Natural killer cell treated with Interleukin-12 subunit alpha and Interleukin-12 subunit beta and Interleukin-15 and Interleukin-18, amount 100 ng/mL, for 72 hours (primary cell): ENCODE measurements at places on chromosomes 6 and 20. TPM values are rescaled to one million over a fixed set of nuclear protein-coding genes. Genes with fewer than 3 reads are reported as not detected.

GRCh38 chr6:28929887-28930620 lies 6.3 kb upstream of the TRIM27 start:
- H3K27ac ChIP-seq = no peak overlapping the region
- H3K36me3 ChIP-seq = no peaks in the 10 kb centered on the region
- H3K4me1 ChIP-seq = no peaks in the 10 kb centered on the region
- DNase-seq = no peak
- H3K27me3 ChIP-seq = peaks cover 16% of the 10 kb centered on the region
- no peak overlapping the region for H3K4me3 ChIP-seq

DNA sequence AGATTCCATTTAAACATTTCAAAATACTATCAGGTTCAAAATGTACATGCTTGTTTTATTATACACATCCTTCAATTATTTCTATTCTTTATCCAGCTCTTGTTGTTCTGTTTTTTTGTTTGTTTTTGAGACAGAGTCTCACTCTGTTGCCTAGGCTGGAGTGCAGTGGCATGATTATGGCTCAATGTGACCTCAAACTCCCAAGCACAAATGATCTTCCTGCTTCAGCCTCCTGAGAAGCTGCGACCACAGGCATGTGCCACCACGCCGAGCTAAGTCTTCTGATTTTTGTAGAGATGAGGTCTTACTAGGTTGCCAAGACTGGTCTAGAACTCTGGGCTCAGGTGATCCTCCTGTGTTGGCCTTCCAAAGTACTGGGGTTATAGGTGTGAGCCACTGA lies 44.1 kb upstream of the SMIM29 start:
- H3K27ac ChIP-seq = no peak overlapping the region
- no peak for DNase-seq
- H3K4me3 ChIP-seq = no peak overlapping the region
- H3K27me3 ChIP-seq = no peaks in the 10 kb centered on the region

GRCh38 chr6:34143884-34144580 lies 1.9 kb downstream of the GRM4 start:
- DNase-seq = peak; percentile 34
- H3K4me1 ChIP-seq = no peaks in the 10 kb centered on the region
- no peak overlapping the region for H3K4me3 ChIP-seq
- H3K27me3 ChIP-seq = peaks cover 49% of the 10 kb centered on the region
- no peak overlapping the region for H3K27ac ChIP-seq

- DNase-seq = no peak
- no peak overlapping the region for H3K27ac ChIP-seq
- H3K4me3 ChIP-seq = no peak overlapping the region
- no peaks in the 10 kb centered on the region for H3K4me1 ChIP-seq
These were observed 59.9 kb downstream of the MACROD2 start for GRCh38 chr20:14055127-14055742.

Gene SLC22A1
- total RNA-seq = 11.0 TPM

Gene PRSS35
- not detected for total RNA-seq

GRCh38 chr6:147227770-147228320 lies 23.6 kb downstream of the STXBP5 start:
- no peak overlapping the region for H3K4me3 ChIP-seq
- H3K27me3 ChIP-seq = no peaks in the 10 kb centered on the region
- H3K36me3 ChIP-seq = peaks cover 15% of the 10 kb centered on the region
- peaks cover 26% of the 10 kb centered on the region for H3K4me1 ChIP-seq

Gene GSTA3
- total RNA-seq = not detected

DNA sequence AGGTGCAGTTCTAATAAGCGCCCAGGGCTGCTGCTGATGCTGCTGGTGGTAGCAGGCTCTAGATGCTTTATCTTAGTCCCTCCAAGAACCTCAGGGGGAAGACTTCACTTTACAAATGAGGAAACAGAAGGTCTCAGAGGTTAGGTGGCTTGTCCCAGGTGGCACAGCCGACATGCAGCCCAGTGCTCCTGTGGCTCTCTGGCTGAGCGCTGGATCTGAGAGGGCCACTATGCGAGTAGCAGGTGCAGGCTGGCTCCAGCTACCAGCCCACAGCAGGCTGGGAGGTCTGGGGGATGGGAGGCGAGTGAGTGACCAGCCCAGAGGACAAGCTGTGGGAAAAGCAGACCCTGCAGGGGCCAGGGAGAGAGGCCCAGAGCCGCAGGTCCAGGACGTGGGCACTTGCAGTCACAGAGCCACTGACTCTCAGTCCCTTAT lies 90.9 kb downstream of the PRND start:
- peak overlapping the region; percentile 94 for H3K4me3 ChIP-seq
- no peaks in the 10 kb centered on the region for H3K36me3 ChIP-seq
- peaks cover 47% of the 10 kb centered on the region for H3K4me1 ChIP-seq
- H3K27ac ChIP-seq = peak overlapping the region; percentile 100
- DNase-seq = no peak

DNA sequence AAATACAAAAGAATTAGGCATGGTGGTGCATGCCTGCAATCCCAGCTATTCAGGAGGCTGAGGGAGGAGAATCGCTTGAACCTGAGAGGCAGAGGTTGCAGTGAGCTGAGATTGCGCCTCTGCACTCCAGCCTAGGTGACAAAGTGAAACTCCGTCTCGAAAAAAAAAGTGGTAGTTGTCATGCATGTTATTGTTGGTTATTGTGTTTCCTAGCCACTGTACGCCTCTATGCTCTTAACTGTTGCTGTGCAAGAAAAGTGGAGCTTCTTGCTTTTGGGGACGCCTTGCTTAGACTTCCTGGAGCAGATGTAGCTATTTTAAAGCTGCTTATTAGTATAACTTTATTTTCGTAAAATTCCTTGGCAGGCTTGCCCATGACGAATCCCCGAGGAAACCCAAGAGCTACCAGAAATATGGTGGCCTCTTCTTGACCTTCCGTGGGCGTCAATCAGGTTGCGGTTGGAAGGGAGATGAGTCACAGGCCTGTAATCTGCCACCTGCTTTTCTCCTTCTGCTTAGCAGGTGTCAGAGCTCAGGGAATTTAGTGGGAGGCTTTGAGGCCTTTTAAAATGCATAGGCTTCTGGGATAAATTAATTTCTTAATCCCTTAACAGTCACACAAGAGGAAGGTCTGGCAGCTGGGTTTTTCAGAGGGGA lies 17.3 kb downstream of the GABRR2 start:
- H3K4me1 ChIP-seq = peaks cover 15% of the 10 kb centered on the region
- H3K4me3 ChIP-seq = no peak overlapping the region
- H3K27me3 ChIP-seq = no peaks in the 10 kb centered on the region
- H3K36me3 ChIP-seq = no peaks in the 10 kb centered on the region
- no peak for DNase-seq
- no peak overlapping the region for H3K27ac ChIP-seq

DNA sequence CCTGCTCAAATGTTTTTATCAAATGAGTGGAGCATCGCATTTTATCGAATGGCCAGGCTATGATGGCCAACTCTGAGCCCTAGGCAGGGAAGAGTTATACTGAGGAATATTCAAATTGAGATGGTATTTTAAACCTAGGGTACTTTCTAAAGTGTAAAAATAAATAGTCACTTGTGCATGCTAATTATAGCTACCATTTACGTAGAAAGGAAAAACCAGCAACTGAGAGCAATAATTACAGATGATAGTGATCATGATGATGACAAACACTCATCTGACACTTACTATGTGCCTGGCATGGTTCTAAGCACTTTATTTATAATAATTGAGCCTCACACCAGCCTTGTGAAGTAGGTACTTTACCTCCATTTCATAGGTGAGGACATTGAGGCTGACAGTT lies 455.7 kb downstream of the CD83 start:
- DNase-seq = no peak
- H3K4me3 ChIP-seq = no peak overlapping the region
- H3K27ac ChIP-seq = no peak overlapping the region
- H3K36me3 ChIP-seq = no peaks in the 10 kb centered on the region
- peaks cover 6% of the 10 kb centered on the region for H3K27me3 ChIP-seq
- no peaks in the 10 kb centered on the region for H3K4me1 ChIP-seq

Gene RAD21L1
- total RNA-seq = not detected

Gene SCRT2
- not detected for total RNA-seq

GRCh38 chr6:116572162-116572561 lies 858 bp downstream of the RWDD1 start:
- H3K27me3 ChIP-seq = no peaks in the 10 kb centered on the region
- peaks cover 13% of the 10 kb centered on the region for H3K36me3 ChIP-seq
- H3K4me1 ChIP-seq = peaks cover 33% of the 10 kb centered on the region
- H3K27ac ChIP-seq = peak overlapping the region; percentile 97
- DNase-seq = no peak

- no peak overlapping the region for H3K4me3 ChIP-seq
- H3K4me1 ChIP-seq = no peaks in the 10 kb centered on the region
- H3K36me3 ChIP-seq = no peaks in the 10 kb centered on the region
- no peak for DNase-seq
These were observed 592.1 kb upstream of the NRSN1 start for GRCh38 chr6:23533944-23534343.

GRCh38 chr6:78526432-78526831 lies 340.9 kb upstream of the IRAK1BP1 start:
- no peaks in the 10 kb centered on the region for H3K4me1 ChIP-seq
- no peaks in the 10 kb centered on the region for H3K36me3 ChIP-seq
- H3K4me3 ChIP-seq = no peak overlapping the region
- H3K27ac ChIP-seq = no peak overlapping the region

Gene DBNDD2
- total RNA-seq = 6.4 TPM

DNA sequence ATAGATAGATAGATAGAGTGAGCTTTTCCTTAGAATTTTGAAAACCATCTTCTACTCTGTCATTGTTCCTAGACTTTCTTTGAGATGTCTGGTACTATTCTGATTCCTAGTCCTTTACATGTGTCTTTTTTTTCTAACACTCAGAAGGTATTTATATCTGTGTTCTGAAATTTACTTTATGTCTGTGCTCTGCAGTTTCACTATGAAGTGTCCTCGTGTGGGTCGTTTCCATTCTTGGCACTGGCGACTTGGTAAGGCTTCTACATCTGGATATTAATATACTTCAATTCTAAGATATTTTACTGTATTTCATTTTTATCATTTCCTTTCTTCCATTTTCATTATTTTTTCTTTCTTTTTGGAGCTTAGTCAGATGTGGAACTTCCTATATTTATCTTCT lies 87.0 kb downstream of the FHL5 start:
- no peak overlapping the region for H3K27ac ChIP-seq
- no peaks in the 10 kb centered on the region for H3K36me3 ChIP-seq
- peaks cover 4% of the 10 kb centered on the region for H3K27me3 ChIP-seq
- H3K4me1 ChIP-seq = no peaks in the 10 kb centered on the region
- H3K4me3 ChIP-seq = no peak overlapping the region

GRCh38 chr20:22680031-22680740 lies 95.8 kb upstream of the FOXA2 start:
- no peak for DNase-seq
- no peaks in the 10 kb centered on the region for H3K36me3 ChIP-seq
- peaks cover 4% of the 10 kb centered on the region for H3K4me1 ChIP-seq

Gene EMILIN3
- not detected for total RNA-seq

DNA sequence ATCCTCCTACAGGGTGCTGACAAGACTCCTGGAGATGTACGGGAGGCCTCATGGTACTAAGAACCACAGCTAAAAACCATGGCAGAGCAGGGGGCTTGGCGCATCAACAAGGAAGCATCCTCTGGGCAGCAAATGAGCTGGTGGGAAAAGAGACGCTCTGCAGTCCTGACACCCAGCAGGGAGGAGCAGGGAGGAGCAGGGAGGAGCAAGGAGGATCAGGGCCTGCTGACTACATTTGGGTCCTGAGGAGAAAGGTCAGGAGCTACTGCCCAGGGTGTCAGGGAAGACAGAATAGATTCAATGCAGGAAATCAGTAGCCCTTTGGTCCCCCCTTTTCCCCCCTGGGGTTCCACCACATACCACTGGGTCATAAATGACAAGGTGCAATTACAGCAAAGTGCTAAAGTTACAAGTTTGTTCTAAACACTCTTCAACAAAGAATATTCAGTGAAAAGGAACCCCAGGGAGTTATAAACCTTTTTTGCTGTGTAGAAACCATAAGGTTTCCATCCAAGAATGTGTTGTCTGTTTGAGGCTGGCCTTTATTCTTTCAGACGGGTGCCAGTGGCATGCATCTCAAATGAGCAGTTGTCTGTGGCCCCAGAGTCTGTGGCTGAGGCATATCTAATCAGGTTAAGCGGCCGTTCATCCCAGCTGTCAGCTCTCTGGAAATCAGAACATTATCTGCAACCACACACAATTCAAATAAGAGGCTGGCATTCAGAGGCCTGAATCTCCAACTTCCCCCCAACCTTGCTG lies 325.0 kb downstream of the CDC5L start:
- H3K27me3 ChIP-seq = peaks cover under 1% of the 10 kb centered on the region
- DNase-seq = no peak
- no peak overlapping the region for H3K27ac ChIP-seq
- no peak overlapping the region for H3K4me3 ChIP-seq
- H3K36me3 ChIP-seq = peaks cover 6% of the 10 kb centered on the region

- H3K27ac ChIP-seq = no peak overlapping the region
- no peaks in the 10 kb centered on the region for H3K4me1 ChIP-seq
- no peak for DNase-seq
These were observed 101.4 kb upstream of the PDE7B start for GRCh38 chr6:135750081-135750480.

GRCh38 chr20:62080249-62080990 lies 14.7 kb upstream of the TAF4 start:
- H3K4me3 ChIP-seq = no peak overlapping the region
- H3K36me3 ChIP-seq = peaks cover 4% of the 10 kb centered on the region
- H3K27me3 ChIP-seq = peaks cover 13% of the 10 kb centered on the region
- H3K27ac ChIP-seq = no peak overlapping the region

DNA sequence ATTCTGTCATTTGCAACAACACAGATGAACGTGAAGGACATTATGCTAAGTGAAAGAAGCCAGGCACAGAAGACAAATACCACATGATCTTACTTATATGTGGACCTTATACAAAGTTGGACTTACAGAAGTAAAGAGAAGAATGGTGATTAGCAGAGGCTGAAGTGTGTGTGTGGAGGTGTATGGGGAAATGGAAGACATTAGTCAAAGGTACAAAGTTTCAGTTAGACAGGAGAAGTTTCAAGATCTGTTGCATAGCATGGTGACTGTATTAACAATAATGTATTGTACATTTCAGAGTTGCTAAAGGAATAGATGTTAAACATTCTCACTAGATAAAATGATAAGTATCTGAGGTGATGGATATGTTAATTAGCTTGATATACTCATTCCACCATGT lies 348.3 kb upstream of the PRND start:
- no peak overlapping the region for H3K27ac ChIP-seq
- no peaks in the 10 kb centered on the region for H3K36me3 ChIP-seq
- no peak overlapping the region for H3K4me3 ChIP-seq

GRCh38 chr6:116060572-116061283 lies at the start of gene FRK:
Gene FRK, minus strand, starts transcription at chr6:116060891. Its CDS starts 580 bp downstream, at chr6:116060311.
- H3K4me1 ChIP-seq = no peaks in the 10 kb centered on the region
- no peak within 1 kb of the TSS for H3K27ac ChIP-seq
- peaks cover 27% of the 10 kb centered on the region for H3K27me3 ChIP-seq
- H3K4me3 ChIP-seq = no peak within 1 kb of the TSS
- H3K36me3 ChIP-seq = no peaks in the 10 kb centered on the region

Gene FILIP1
- not detected for total RNA-seq

Gene TBX18
- not detected for total RNA-seq

Gene BPIFA1
- total RNA-seq = not detected

- no peaks in the 10 kb centered on the region for H3K4me1 ChIP-seq
- no peak for DNase-seq
- H3K4me3 ChIP-seq = no peak overlapping the region
- H3K27me3 ChIP-seq = peaks cover 2% of the 10 kb centered on the region
- no peaks in the 10 kb centered on the region for H3K36me3 ChIP-seq
These were observed 39.1 kb downstream of the EPB41L2 start for GRCh38 chr6:131023834-131024504.

Gene EPPIN
- total RNA-seq = not detected

- no peak overlapping the region for H3K4me3 ChIP-seq
- no peaks in the 10 kb centered on the region for H3K36me3 ChIP-seq
- DNase-seq = no peak
- no peaks in the 10 kb centered on the region for H3K4me1 ChIP-seq
- no peak overlapping the region for H3K27ac ChIP-seq
These were observed 1.4 kb upstream of the EPM2A start for GRCh38 chr6:145736661-145737144.

Gene MYBL2
- total RNA-seq = 62.0 TPM

Gene TNXB
- 3.8 TPM for total RNA-seq

Gene GRIK2
- total RNA-seq = not detected

Gene DEFB114
- total RNA-seq = not detected
